ENCODE measurements at places on chromosomes 12 and 14.

GRCh38 chr14:35215110-35215813 lies 76.9 kb upstream of the PSMA6 start:
- DNase-seq = no peak

DNA sequence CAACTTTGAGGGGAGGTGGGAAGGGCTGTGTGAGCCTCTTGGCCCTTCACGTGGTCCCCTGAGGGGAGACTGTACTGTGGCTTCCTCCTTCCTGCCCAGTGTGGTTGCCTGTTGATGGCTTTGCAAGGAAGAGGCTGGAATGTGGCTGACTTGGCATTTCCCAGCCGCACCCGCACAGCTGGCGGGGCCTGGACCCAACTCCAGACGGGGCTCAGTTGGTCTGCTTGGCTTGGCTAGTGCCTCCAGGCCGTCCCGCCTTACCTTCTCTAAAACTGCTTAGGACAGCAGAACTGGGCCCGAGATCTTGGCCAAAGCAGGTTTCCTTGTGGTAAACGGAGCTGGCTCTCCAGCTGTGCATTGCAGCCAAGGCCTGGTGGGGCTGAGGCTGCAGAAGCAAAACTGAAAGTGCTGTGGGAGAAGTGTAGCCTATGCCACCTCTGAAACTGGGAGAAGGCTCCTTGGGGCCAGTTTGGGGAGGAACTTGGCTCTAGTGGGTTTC lies 139.5 kb downstream of the SMOC1 start:
- DNase-seq = no peak

GRCh38 chr12:116267948-116268347 lies 9.5 kb downstream of the MED13L start:
- DNase-seq = no peak

- no peak for DNase-seq
Observed at GRCh38 chr12:86261142-86261541, 5.0 kb upstream of the MGAT4C start.

DNA sequence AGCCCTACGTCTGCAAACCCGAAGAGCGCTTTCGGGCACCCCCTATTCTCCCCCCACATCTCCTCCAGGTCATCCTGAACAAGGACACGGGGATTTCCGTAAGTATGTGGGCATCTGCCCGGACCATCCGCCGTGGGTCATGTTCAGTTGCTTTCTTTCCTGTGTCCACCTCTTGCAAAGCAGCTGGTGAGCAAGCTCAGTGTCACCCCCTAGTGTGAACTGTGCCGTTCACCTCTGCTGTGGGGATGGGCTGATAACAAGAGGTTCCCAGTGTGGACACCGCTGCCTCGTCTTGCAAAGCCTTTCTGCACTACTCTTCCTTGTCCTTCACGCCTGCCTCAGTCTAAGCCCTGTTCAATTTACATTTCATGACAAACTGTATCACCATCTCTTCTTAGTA lies 8.6 kb downstream of the PRKAB1 start:
- DNase-seq = no peak

DNA sequence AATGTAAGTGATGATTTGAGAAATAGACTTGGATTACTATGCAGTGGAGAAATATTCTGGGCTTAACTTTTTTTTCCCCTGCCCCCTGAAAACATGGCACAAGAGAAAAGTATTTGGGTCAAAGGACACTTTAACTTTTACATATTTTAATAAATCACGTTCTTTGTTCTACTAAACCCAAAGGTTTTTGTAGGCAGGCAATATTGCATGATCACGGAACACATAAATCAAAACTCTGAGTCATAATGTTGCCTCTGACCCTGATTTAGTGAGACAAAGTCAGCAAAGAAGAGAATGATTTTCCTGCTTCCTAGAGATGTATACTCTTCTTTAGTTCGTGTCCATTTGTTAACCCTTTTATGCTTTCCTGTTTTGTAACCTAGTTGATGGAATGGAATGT lies 38.0 kb downstream of the ABCD2 start:
- DNase-seq = no peak

- no peak for DNase-seq
Observed at GRCh38 chr12:54759751-54760150, 94.6 kb upstream of the MUCL1 start.

DNA sequence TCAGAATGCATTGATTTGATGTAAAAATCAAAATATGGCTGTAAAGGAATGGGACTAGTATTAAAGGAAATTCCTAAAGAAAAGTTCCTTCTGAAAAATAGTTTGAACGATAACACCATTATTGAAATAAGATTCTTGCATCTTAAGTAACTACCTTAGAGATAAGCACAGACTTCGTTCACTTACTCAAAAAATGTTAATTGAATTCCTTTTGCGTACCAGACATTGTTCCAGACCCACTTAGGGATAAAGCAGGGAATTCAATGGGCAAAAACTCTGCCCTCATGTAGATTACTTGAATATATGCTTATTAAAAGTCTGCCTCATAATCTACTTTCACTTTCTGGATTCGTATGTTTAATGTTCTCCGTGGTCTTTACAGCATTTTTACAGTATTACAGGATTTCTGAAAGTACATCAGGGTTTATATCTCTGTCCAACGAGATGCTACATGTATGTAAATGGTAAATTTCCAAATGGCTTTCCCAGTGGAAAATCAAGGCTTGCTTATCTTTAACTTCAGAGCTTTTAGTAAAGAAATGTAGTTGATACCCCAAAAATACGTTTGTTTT lies 213.7 kb downstream of the GXYLT1 start:
- DNase-seq = no peak

- DNase-seq = no peak
Observed at GRCh38 chr12:19833775-19834501, 394.6 kb downstream of the AEBP2 start.

DNA sequence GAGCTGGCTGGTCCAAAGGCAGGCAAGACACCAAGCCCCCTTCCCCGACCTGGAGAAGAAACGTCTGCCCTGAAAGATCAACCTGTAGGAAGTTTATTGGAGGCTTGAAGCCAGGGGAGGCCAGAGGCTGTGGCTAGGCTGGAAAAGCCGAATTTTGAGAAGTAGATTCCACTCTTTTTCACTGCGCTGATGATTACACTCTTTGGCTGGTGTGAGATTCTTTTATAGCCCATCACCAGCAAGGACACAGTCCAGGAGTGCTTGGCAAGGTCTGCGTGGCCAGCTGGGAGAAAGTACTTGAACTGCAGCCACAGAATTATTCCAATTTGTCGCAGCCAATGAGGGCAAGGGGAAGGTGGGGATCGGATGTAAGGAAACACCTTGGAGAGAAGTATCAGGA lies 45.0 kb downstream of the SYNE3 start:
- no peak for DNase-seq

- no peak for DNase-seq
Observed at GRCh38 chr12:113186033-113186365, 478 bp downstream of the RITA1 start.

GRCh38 chr14:21656980-21657379 lies 3.3 kb downstream of the OR4E2 start:
- no peak for DNase-seq

GRCh38 chr12:119998471-119999245 lies 9.6 kb downstream of the BICDL1 start:
- no peak for DNase-seq

Measured in NCI-H446 (cell line).